IMR-90 (cell line): ENCODE measurements at places on chromosomes 6 and 20. TPM values are rescaled to one million over a fixed set of nuclear protein-coding genes. Genes with fewer than 3 reads are reported as not detected.

Gene LIME1
- 0.28 and 0.36 TPM in 2 replicates for total RNA-seq

Gene CCN6
- total RNA-seq: not detected in 2 replicates

DNA sequence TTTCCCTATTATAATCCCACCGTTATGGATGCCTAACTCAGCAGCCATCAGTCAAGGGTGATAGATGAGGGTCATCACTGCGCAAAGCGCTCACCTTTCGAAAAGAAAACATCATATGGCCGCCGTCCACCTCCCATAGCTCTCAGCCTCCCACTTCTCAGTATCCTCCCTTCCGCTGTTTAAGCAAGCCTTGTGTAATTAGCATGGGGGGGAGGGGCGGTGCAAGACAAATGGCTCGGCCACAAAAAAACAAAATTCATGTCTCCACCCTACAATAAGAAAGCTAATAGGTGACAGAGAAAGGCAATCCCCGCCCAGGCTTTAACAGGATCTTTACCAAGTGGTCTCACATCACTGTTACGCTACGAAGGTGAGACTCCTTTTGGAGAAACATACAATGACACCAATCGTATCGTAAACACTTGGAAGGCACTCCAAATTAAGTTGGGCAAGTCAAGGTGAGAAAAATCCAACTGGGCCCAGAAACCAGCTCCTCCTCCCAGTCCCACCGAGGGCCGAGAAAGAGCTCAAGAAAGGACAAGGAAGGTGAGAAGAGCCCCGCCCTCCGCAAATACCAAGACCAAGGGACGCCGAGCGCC, 645 bp downstream of the DDX39B start:
- DNase-seq: peak; percentile 50

- DNase-seq: no peak
Observed at GRCh38 chr6:19465256-19465655, 371.9 kb upstream of the ID4 start.

GRCh38 chr6:87825821-87826221, 123.8 kb upstream of the AKIRIN2 start:
- no peak for DNase-seq

DNA sequence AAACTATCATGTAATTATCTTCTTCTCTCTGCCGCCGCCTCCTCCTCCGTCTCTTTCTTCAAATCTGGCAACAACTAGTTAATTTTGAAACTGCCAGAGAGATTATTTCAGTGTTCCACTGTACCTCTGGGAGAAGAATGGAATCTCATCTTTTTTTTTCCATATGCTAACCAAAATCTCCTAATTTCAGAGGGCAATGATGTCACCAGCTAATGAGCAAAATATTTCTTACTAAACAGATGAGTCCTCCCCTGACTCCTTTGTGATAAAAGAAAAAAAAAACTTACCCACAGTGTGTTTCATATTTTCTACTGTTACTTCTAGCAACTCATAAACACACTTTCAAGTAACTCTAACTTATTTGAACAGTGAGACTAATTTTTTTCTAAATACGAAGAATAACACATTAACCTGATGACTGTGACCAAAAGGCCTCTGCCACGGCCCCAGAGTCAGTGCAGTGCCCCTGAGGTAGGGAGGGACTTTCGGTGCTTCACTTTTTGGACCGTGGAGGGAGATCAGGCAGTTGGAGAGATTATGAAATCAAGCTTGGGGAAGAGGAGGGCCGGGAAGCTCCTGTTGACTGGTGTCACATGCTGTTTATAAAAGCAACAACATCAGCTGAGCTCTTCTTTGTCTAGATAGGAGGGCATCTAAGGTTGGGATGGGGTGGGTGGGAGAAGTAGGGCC, 159.6 kb downstream of the SASH1 start:
- peak; percentile 28 for DNase-seq

DNA sequence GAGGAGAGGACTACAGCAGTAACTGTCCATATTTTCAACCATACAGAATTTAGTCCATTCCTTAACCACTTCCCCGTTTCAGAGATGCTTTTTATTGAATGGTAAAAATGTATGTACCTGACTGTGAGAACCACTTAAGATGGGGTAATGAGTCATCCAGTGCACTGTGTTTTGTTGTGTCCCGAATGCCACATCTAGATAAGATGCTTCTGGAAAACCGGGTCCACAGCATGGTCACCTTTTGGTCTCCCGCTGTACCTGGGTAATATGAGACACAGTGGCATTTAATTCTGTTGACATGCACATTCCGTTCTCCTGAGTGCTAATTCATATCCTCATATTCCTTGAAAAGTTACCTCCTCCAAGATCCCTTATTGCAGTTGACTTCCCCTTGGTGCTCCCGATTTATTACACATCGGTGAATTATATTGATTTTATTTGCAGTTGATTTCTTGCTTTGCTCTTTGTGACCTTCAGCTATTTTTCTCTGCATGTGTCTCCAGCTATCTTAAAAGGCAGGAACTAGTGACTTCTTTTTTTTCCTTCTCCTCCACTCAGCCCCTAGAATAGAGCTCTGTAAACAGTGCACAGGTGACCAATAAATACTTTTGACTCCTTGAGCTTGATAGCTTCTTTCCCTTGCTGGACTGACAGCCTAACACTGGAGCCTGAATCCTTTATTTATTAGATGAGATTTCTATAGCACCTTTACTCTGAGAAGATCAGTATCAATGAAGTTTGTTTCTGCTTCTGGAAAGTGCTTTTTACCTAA, 314.6 kb downstream of the ZFAND3 start:
- no peak for DNase-seq

- DNase-seq: no peak
Observed at GRCh38 chr6:51678905-51679620, 408.4 kb downstream of the PKHD1 start.
